ENCODE measurements at places on chromosomes 2 and 18.
A peak's percentile ranks its signal among the peaks of the same experiment; 100 is the strongest.

DNA sequence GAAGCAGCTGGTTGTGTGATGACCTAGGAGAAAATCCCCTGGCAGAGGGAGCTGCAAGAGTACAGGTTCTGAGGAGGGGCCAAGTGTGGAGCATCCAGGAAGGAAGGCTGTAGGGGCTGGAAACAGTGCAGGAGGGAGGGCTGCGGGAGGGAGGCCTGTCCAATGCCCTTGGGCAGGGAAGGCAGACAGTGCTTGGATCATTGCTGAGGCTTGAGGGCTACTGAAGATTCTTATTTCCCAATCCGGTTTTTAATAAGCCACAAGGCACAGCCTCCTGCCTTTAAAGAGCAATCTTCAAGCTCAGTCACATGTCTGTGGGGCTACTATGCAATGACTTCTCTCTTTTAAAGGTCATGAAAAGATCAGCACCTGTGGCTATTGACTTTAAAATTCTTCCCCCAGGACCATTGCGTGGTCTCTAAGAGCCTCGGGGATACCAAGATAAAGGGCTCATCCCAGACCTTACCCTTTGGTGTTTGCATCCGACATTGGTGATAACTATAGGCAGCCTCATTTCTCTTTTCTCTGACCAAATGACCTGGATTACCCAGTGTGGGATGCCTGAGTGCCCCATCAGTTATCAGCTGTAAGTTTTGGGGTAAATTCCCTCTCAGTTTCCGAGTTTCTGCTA is 149.6 kb downstream of the DOCK10 start:
- no peak for DNase-seq

GRCh38 chr2:202941771-202942170 is 29.7 kb downstream of the CARF start:
- no peak for DNase-seq

- DNase-seq, result no peak
These were observed 347.0 kb downstream of the ZNF804A start for GRCh38 chr2:184945326-184945725.

GRCh38 chr2:70979626-70980025 is 1.2 kb downstream of the ANKRD53 start:
- no peak for DNase-seq

- DNase-seq, result peak; percentile 56
These were observed at the start of gene ERCC3 for GRCh38 chr2:127293748-127294562. ERCC3 (minus strand) TSS chr2:127294144; CDS start chr2:127294081, 63 bp downstream.

- no peak for DNase-seq
These were observed 205.1 kb upstream of the FAM98A start for GRCh38 chr2:33804155-33804554.

- no peak for DNase-seq
These were observed at the start of gene PXDN for GRCh38 chr2:1744446-1745170. PXDN (minus strand) TSS chr2:1744515; CDS start chr2:1744455, 60 bp downstream.

DNA sequence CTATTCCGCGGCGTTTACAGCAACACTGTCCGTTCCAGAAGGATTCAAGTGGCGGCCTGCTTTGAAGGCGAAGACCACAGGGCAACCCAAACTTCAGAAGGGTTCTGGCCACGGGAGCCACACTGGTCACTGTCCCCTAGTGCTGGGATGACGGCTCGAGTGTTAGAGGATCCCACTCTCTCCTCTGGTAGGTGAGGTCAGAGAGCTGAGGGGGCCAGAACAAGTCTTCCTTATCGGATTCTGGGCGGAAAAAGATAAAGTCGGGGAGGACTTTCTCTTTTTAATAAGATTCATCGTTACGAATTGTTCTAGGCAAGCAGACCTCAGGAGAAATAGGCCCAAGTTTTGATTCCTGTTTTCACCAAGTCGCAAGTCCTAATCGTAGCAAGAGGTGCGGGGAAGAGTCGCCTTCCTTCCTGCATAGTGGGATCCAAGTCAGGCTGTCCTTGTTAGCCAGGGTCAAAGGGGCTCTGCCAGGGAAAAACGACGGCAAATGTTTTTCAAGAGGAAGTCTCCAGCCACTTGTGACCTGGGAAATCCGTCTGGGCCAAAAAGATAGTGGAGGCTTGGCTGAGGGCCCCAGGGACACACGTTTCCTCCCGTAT is 864 bp upstream of the MYL12A start:
- no peak for DNase-seq

GRCh38 chr2:44291281-44292248 is 16.3 kb downstream of the SLC3A1 start:
- no peak for DNase-seq

- DNase-seq, result no peak
These were observed 552.5 kb upstream of the CRIM1 start for GRCh38 chr2:35803126-35803525.

GRCh38 chr2:63424329-63425078 is 163.8 kb downstream of the WDPCP start:
- DNase-seq, result no peak

DNA sequence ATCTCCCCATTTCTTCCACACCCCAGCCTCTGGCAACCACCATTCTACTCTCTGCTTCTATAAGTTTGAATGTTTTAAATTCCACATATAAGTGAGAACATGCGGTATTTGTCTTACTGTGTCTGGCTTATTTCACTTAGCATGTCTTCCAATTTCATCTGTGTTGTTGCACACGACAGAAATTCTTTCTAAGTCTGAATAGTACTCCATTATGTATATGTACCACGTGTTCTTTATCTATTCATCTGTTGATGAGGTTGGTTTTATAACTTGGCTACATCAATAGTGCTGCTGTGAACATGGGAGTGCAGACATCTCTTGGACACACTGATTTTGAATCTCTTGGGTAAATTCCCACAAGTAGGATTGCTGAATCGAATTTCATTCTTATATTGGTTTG is 31.8 kb upstream of the MTX2 start:
- DNase-seq, result no peak

GRCh38 chr2:217096474-217097225 is 236.8 kb upstream of the TNP1 start:
- DNase-seq, result no peak

- DNase-seq, result no peak
These were observed 48.4 kb upstream of the NEMP2 start for GRCh38 chr2:190582736-190583506.

DNA sequence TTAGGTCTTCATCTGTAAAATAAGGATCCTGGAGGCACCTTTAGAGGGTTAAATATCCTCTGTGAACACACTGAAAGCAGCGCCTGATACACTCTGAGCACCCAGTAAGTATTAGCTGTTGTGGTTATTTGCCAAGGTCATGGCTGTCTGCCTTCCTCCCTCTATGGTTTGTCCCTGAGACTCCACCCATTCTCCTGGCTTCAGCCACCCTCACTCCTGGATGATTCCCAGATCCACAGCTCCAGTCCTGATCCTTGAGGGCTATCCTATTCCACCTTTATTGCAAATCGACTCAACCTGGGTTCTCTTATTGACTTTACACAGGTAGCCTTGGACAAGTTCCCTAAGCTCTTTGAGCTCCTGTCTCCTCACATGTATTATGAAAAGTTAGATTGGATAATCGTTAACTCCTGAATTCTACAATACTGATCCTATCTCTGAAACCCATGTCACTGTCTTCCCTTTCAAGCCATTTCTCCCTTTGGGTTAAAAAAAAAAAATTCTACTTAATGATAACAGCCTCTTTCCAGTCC is 162.3 kb downstream of the LAMA3 start:
- DNase-seq, result no peak

- DNase-seq, result no peak
These were observed 3.2 kb upstream of the DDX1 start for GRCh38 chr2:15588329-15588919.

GRCh38 chr2:226699321-226699720 is 100.3 kb downstream of the IRS1 start:
- no peak for DNase-seq

GRCh38 chr2:196101325-196101991 is 32.8 kb upstream of the DNAH7 start:
- DNase-seq, result no peak

GRCh38 chr2:239296020-239296932 is 104.5 kb downstream of the HDAC4 start:
- no peak for DNase-seq

- DNase-seq, result no peak
These were observed 129.3 kb upstream of the CCDC68 start for GRCh38 chr18:55088561-55088960.

DNA sequence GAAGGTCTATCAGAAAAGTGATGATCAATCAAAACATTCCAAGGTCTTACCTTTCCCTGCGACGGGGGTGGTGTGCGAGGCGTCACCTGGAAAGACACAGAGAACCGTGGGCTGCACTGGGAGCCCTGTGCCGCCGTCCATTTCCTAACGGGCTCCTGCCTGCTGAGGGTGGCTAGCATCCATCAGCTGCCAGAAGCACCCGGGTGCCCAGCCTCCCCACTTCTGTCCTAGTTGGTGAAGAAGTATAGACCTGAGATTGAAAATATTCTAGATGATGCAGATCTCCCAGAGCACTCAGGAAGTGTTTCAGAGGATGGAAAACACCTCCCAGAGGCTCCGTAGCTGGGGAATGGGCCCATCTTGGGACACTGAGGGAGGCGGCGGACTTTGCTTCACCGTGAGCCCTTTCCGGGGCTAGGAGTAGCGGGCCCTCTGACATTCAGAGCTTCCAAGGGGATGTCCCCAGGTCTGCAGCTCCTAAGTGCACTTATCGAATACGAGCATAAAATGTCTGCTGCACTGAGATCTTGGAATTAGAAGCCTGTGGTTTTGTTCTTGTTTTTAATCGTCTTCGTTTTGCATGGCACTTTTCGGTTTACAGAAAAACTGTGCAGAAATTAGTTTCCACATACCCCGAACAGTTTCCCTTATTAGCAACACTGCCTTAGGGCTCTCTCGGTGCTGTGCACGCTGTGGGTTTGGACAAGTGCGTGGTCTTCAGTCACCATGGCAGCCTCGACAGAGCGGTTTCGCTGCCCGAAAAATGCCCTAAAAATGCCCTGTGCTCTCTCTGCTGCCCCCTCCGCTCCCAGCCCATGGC is 143.5 kb downstream of the MBP start:
- DNase-seq, result peak; percentile 42

DNA sequence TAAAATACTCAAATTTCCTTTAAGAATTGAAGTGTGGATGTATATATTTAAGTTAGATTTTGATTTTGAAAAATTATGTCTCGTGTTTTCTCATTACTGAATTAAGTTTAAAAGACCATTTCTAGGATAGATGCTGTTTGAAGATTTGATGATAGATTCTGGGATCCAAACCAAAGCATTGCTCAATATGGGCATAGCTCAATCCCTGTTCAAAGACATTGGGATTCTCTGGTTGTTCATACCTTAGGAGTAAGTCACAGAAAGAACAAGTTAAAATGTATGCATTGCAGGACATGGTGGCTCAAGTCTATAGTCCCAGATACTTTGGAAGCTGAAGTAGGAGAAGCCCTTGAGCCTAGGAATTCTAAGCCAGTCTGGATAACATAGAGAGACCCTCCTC is 622.3 kb downstream of the ADCYAP1 start:
- DNase-seq, result no peak

- no peak for DNase-seq
These were observed 48.9 kb downstream of the COPS8 start for GRCh38 chr2:237134321-237135230.

DNA sequence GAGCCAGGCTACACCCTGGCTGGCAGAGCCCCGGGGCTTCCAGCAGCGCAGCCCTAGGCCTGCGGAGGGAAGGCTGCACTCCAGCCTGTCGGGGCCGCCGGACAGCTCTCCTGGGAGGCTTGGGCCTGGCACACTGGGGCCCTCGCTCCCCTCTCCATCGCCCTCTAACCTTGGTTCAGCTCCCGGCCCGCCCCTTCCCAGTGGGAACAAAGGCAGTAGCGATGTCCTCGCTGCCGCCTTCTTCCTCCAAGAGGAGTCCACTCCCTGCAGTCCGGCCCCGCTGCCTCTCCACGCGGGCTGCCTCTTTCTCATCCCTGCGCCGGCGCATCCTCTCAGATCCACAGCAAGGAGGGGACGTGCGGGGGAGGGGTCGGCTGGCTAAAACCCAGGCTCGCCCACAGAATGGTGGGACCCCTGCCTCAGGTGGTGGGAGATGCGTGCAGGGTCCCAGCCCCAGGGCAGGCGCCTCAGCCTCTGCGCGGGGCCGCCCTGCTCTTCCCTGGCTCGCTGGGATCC is 138.1 kb downstream of the TWIST2 start:
- DNase-seq, result no peak

- no peak for DNase-seq
These were observed 47.1 kb upstream of the CCDC150 start for GRCh38 chr2:196592331-196592910.

- DNase-seq, result no peak
These were observed 417.0 kb downstream of the EIPR1 start for GRCh38 chr2:2960441-2961133.

GRCh38 chr2:158969715-158970240 is 1.3 kb downstream of the TANC1 start:
- DNase-seq, result no peak

DNA sequence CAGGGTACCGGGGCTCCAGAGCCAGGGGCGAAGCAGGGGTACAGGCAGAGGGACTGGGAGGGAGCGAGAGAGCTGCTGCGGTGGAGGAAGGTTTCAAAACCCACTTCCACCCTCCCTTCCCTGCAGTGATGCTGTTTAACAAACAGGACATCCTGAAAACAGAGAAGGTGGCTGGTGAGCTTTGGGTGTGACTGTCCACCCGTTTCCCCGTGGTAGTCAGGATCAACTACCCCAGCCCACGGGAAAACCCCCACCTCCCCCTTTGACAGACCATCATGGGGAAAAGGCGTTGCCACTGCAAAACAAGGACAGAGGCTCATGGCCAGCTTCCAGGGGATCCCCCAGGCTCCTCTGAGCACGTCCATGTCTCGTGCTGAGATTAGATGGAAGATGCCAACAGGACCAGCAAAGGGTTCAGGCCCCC is 12.9 kb downstream of the TMEM185B start:
- no peak for DNase-seq

DNA sequence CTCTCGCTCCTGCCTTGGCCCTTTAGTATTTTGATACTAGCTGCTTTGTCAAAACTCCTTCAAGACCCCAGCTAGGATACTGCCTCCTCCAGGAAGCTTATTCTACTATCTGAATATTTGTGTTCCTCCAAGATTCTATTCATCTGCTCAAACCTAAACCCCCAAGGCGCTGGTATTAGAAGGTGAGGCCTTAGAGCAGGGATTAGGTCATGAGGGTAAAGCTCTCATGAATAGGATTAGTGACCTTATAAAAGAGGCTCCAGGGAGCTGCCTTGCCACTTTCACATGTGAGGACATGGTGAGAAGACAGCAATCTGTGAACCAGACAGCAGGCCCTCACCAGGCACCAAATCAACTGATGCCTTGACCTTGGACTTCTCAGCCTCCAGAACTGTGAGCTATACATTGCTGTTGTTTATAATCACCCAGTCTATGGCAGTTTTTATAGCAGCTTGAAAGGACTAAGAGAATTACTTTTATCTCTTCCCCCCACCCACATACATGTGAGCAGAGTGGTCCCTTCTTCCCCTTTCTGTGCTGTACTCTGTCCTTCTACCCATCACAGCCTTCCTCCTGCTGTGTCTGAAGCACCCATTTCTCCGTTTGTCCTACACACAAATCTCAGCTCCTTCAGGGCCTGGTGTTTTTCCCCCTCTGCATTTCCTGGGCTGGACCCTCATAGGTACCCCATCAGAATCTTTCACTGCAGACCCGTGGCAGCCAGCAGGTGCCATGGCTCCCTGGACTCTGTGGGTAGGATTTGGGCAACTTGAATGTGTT is 54.5 kb downstream of the HS1BP3 start:
- no peak for DNase-seq

GRCh38 chr2:105068387-105068786 is 30.5 kb downstream of the MRPS9 start:
- no peak for DNase-seq

All from T-helper 2 cell (primary cell).